Sigmoid colon (tissue), 7 donors: ENCODE measurements at places on chromosomes 13 and 19. TPM values are rescaled to one million over a fixed set of nuclear protein-coding genes. Genes with fewer than 3 reads are reported as not detected.

GRCh38 chr19:50248826-50249225 is 45.4 kb downstream of the MYH14 start:
- no peak for DNase-seq
- no peak overlapping the region for H3K27ac ChIP-seq
- H3K36me3 ChIP-seq = no peaks in the 10 kb centered on the region
- H3K4me3 ChIP-seq = no peak overlapping the region

- peak within 1 kb of the TSS; percentile 90 for H3K4me3 ChIP-seq
- peaks cover 22% of the 10 kb centered on the region for H3K4me1 ChIP-seq
- H3K36me3 ChIP-seq = no peaks in the 10 kb centered on the region
- DNase-seq = no peak
These were observed at the start of gene AP2A1 for GRCh38 chr19:49766930-49767299. Gene AP2A1 (plus strand): TSS chr19:49767001. CDS start chr19:49767134, 133 bp downstream.

GRCh38 chr13:37413161-37413560 is 185.4 kb downstream of the POSTN start:
- no peak overlapping the region for H3K27ac ChIP-seq
- DNase-seq = no peak
- H3K4me1 ChIP-seq = no peaks in the 10 kb centered on the region
- no peaks in the 10 kb centered on the region for H3K27me3 ChIP-seq

DNA sequence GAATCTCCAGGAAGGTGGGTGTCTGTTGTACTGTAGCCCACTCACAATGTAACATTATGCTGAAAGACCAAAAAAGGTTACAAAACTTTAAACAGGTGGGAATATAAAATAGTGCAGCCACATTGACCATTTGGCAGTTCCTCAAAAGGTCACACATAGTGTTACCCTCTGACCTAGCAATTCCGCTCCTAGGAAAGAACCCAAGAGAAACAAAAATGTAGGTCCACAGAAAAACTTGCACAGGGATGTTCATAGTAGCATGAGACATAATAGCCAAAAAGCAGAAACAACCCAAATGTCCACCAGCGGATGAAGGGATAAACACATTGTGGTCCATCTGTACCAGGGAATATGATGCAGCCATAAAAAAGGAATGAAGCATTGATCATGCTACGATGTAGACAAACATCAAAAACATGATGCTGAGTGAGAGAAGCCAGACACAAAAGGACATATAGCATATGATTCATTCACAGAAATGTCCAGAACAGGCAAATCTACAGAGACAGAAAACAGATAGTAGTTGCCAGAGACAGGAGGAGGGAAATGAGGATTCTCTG is 27.9 kb downstream of the CPAMD8 start:
- no peak overlapping the region for H3K27ac ChIP-seq
- H3K27me3 ChIP-seq = no peaks in the 10 kb centered on the region
- no peak overlapping the region for H3K4me3 ChIP-seq
- no peak for DNase-seq
- no peaks in the 10 kb centered on the region for H3K4me1 ChIP-seq
- no peaks in the 10 kb centered on the region for H3K36me3 ChIP-seq

DNA sequence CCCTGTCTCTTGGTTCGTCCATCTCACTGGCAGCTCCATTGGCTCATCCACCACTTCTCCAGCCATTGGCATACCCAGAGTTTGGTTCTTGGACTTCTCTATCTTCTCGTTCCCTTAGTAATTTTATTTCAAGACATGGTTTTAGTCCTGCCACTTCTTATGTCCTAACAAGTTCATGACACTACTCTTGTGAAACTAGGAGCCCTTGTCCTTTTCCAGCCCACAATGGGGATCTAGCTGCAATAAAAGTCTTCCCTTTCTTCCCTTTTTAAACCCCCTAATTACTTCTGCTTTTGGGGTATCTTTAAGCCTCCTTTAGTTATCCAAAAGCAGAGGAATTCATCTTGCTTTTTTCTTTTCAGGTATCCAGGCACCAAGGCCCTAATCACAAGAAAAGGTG is 2.9 kb upstream of the RCBTB2 start:
- H3K4me1 ChIP-seq = peaks cover 8% of the 10 kb centered on the region
- no peaks in the 10 kb centered on the region for H3K36me3 ChIP-seq
- H3K4me3 ChIP-seq = no peak overlapping the region
- DNase-seq = no peak
- H3K27ac ChIP-seq = no peak overlapping the region
- H3K27me3 ChIP-seq = no peaks in the 10 kb centered on the region

- H3K27ac ChIP-seq = no peak overlapping the region
- DNase-seq = no peak
These were observed 147.9 kb downstream of the PAN3 start for GRCh38 chr13:28286263-28286662.

DNA sequence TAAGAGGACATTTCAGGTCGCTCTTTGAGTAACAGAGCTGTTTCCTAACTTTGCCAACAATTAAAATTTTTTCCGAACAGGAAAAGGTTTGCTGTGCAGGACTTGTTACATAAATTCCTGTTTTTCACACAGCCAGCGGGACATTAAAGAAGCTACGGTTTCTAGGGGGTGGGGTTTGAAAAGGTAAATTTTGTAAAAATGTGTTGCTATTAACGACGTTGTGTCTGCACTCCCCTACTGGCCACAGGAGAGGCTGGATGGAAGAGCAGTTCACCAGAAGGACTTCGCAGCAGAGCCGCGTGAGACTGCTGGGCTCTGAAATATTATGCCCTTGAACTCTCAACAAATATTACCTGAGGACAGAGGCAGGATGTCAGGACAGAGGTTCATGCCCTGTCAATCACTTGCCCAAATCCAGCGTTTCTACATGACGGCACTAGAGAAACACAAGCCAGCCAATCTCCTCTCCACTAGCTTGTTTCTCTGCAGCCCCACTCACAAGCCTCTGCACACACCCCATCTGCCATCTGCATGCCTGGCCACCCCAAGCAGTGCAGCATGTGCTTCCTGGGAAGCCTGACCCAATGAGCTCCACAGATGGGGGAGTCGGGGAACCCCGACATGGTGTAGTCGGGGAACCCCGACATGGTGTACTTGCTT is 102.0 kb downstream of the FOXO1 start:
- no peaks in the 10 kb centered on the region for H3K36me3 ChIP-seq
- H3K4me1 ChIP-seq = peaks cover 67% of the 10 kb centered on the region
- peak overlapping the region; percentile 27 for H3K27ac ChIP-seq

DNA sequence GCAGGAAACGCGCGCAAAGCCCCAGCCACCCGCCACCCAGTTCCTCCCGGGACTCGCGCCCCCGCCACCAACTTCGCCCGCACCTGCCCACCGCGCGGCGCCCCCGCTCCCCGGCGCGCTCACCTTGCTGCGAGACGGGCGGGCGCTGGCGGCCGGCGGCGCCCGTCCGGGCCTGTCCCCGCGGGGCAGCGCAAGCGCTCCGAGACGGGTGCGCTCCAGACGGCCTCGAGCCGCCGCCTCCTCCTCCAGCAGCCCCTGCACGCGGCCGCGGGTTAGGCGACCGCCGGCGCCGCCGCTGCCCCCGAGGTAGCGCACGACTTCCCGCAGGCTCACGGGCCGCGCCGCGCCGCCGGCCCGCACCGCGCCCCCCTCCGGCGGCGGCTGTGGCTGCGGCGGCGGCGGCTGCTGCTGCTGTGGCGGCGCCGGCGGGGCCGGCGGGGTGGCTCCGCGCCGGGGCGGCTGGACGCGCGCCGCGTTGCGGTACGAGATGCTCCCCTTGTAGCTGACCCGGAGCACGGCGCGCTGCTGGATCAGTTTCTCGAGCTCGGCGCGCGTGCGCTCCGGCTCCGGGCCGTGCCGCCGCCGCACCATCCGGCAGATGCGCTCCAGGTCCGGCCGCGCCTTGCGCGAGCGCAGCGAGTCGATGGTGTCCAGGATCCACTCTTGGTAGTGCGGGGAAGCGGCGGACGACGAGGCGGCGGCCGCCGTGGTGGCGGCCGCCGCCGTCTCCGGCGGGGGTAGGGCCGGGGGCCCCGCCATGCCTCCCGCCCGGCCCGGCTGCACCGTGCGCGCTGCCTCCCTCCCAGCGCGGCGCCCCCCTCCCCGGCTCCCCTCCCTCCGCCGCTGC is 666 bp downstream of the SAMD1 start:
- peaks cover 18% of the 10 kb centered on the region for H3K4me1 ChIP-seq
- DNase-seq = no peak
- H3K36me3 ChIP-seq = peaks cover 14% of the 10 kb centered on the region

GRCh38 chr13:98226496-98226895 is 49.4 kb upstream of the RNF113B start:
- H3K4me3 ChIP-seq = no peak overlapping the region
- H3K4me1 ChIP-seq = peaks cover 20% of the 10 kb centered on the region
- peak overlapping the region; percentile 56 for H3K27ac ChIP-seq
- DNase-seq = no peak
- H3K36me3 ChIP-seq = no peaks in the 10 kb centered on the region

DNA sequence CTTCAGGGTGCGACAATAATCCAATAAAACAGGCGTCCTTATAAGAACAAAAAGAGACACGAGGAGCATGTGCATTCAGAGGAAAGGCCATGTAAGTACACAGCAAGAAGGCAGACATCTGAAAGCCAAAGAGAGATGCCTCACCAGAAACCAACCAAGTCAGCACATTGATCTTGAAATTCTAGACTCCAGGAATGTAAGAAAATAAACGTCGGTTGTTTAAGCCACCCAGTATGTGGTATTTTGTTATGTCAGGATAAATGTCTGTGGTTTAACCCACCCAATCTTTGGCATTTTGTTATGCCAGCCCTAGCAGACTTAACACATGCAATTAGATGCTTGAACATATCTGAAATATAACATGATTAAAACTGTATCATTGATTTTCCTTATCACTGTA is 452.0 kb downstream of the SLITRK6 start:
- no peak overlapping the region for H3K27ac ChIP-seq
- H3K4me3 ChIP-seq = no peak overlapping the region
- no peak for DNase-seq
- no peaks in the 10 kb centered on the region for H3K4me1 ChIP-seq
- H3K27me3 ChIP-seq = no peaks in the 10 kb centered on the region

DNA sequence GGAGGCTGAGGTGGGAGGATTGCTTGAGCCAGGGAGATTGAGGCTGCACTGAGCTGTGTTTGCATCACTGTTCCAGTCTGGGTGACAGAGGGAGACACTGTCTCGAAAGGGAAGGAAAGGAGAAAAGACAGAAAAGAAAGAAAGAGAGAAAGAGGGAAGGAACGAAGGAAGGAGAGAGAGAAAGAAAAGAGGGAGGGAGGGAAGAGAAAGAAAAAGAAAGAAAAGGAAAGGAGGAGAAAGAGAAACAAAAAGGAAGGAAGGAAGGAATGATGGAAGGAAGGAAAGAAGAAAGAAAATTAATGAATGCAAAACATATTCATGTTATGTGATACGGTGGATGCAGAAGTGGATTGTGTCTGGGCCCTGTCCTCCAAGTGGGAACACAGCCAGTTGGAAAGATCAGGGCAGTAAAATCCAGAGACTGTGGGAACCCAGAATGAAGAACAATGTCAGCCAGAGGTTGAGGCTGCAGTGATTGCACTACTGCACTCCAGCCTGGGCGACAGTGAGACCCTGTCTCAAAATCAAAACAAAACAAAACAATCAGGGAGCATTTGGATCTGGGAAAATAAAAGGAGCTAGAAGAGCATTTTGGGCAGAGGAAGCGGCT is 6.2 kb downstream of the PHLDB3 start:
- H3K4me1 ChIP-seq = peaks cover 33% of the 10 kb centered on the region
- peaks cover 14% of the 10 kb centered on the region for H3K36me3 ChIP-seq
- peak overlapping the region; percentile 4 for H3K27ac ChIP-seq
- H3K27me3 ChIP-seq = no peaks in the 10 kb centered on the region
- DNase-seq = no peak

GRCh38 chr19:23286477-23286876 is 36.3 kb upstream of the ZNF724 start:
- no peak for DNase-seq
- no peaks in the 10 kb centered on the region for H3K27me3 ChIP-seq
- no peak overlapping the region for H3K27ac ChIP-seq
- no peaks in the 10 kb centered on the region for H3K4me1 ChIP-seq

- H3K4me3 ChIP-seq = no peak overlapping the region
- H3K36me3 ChIP-seq = no peaks in the 10 kb centered on the region
- no peak overlapping the region for H3K27ac ChIP-seq
- H3K27me3 ChIP-seq = no peaks in the 10 kb centered on the region
- peaks cover 5% of the 10 kb centered on the region for H3K4me1 ChIP-seq
These were observed 17.3 kb upstream of the TRPC4 start for GRCh38 chr13:37886879-37887278.

GRCh38 chr13:52760077-52760476 is 20.5 kb upstream of the CNMD start:
- H3K27me3 ChIP-seq = no peaks in the 10 kb centered on the region
- H3K4me1 ChIP-seq = no peaks in the 10 kb centered on the region
- no peak overlapping the region for H3K4me3 ChIP-seq
- H3K36me3 ChIP-seq = no peaks in the 10 kb centered on the region

DNA sequence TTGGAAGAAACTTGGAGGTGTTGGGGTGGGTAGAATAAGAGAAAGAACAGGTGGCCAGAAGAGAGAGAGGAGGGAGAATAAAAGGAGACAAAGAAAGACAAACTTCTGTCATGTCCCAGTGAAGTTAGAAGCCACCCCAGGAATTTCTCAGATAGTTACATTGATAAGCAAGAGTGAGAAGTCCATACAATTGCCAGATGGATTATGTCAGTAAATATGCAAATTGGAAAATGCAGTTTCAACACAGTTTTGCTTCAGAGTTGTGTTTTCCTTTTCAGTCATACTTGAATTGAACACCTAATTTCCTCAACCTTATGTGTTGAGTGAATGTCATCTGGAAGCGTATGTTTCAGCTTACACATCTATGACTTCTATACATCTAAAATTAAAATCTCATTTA is 139.2 kb downstream of the RXFP2 start:
- DNase-seq = no peak
- no peaks in the 10 kb centered on the region for H3K4me1 ChIP-seq
- no peak overlapping the region for H3K4me3 ChIP-seq

- no peaks in the 10 kb centered on the region for H3K36me3 ChIP-seq
- DNase-seq = no peak
- H3K4me3 ChIP-seq = no peak overlapping the region
- H3K4me1 ChIP-seq = no peaks in the 10 kb centered on the region
These were observed 256.9 kb downstream of the TEX29 start for GRCh38 chr13:111577208-111577828.

GRCh38 chr19:38277969-38278680 is 13.8 kb downstream of the SPINT2 start:
- no peaks in the 10 kb centered on the region for H3K27me3 ChIP-seq
- H3K4me3 ChIP-seq = no peak overlapping the region
- H3K27ac ChIP-seq = peak overlapping the region; percentile 68
- H3K36me3 ChIP-seq = no peaks in the 10 kb centered on the region
- H3K4me1 ChIP-seq = peaks cover 56% of the 10 kb centered on the region

DNA sequence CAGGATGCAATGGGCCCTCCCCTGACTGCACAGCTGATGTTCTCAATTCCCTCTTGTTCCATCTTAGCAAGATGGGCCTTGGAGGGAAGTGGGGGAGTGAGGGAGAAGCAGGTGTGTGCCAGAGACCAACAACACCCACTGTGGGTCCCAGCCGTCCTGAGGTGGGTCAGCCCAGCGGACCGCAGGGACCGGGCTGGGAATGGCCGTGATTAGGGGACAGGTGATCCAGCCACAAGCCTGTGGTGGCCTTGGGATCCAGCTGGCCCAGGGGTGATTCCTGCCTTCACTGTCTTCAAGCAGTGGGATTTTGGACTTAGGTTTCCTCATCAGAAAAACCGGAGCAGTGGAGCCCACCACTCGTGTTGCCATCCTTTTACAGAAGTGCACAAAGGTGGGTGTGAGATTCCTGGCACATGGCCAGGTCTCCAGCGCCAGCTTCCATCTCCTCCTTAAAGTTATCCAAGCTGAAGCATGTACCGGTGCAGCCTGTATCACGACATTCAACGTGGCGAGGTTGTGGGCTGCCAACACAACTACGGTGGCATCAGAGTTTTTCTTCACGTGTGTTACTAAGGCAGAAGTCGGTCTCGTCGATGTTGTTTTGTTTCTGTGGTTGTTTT is 9.0 kb upstream of the ATP11A start:
- H3K36me3 ChIP-seq = no peaks in the 10 kb centered on the region
- no peaks in the 10 kb centered on the region for H3K4me1 ChIP-seq
- DNase-seq = no peak
- H3K27ac ChIP-seq = no peak overlapping the region

ZNF132 gene
- total RNA-seq = 5.3 TPM

EDDM13 gene
- not detected for total RNA-seq

NLRP9 gene
- not detected for total RNA-seq

MEDAG gene
- 14.3 TPM for total RNA-seq
